ENCODE measurements at places on chromosomes 12 and 14. TPM values are rescaled to one million over a fixed set of nuclear protein-coding genes. Genes with fewer than 3 reads are reported as not detected.

PMEL gene
- 71.0 TPM for total RNA-seq

DNA sequence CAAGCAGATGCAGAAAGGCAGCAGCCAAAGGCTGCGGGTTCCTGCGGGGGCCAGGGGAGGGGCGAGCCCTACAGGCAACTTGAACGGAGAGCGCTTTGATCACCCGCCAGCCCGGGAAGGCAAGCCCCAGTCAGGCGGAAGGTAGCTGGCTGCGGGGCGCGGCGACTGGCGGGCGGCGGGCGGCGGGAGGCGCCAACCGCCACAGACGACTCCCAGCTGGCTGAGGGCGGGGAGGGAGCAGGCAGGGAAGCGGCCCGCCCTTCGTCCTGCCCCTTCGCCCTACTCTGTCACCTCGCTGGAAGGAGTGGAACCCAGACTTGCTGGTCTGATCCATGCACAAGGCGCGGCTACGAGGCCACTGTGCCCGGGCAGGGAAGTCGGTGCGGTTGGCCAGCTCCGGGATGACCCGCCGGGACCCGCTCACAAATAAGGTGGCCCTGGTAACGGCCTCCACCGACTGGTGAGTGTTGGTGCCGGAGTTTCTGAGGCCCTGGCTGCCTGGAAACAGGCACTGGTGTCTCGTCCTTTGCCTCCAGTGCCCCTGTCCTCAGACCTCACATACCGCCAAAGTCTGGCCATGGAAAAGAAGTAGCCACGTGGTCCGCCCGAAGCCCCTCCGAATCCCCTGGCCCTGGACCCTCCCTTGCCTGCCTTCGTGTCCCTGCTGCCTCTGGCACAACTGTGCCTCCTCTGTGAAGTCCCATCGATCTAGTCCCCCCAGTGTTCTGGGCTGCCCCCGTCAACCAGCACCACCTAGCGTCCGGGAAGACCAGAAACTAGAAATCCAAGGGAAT lies 15.4 kb upstream of the CARMIL3 start:
- DNase-seq: peak; percentile 81

RDH16 gene
- total RNA-seq: 0.31 TPM

GRCh38 chr14:75281654-75282019 lies 3.0 kb downstream of the FOS start:
- DNase-seq: no peak

DNA sequence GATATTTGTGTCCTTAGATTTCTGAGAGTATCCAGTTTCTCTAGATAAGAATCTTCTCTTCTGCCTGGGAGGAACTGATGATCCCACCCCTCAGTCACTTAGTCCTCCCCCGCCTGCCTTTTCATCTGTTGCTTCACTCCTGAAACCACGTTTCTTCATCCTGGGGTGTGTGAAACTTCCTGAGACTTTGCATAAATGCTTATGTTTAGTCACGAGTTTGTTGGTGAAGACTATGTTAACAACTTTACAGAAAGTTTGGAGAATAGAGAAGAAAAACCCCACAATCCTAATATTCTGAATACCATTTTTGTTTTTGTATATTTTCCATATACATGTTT lies 33.2 kb downstream of the MARK3 start:
- DNase-seq: no peak

- no peak for DNase-seq
These were observed 239.7 kb upstream of the PPFIA2 start for GRCh38 chr12:81998761-81999378.

DNA sequence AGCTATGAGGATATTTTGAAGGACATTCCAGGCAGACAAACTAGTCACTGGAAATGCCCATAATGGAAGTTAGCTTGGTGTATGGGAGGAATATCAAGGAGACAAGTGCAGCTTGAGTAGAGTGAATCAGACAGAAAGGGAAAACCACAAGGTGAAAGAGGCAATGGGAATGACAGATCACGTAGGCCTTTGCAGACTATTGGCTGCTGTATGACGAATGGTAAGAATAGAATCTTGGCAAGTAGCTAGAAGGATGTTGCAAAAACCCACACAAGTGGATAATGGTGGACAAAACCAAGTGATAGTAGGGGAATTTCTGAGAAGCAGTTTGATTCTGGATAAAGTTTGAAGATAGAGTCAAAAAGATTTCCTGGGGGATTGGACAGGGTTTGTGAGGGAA lies 196.9 kb upstream of the NOVA1 start:
- DNase-seq: no peak

GRCh38 chr12:80769553-80770140 lies 52.9 kb downstream of the MYF5 start:
- no peak for DNase-seq

TNS2 gene
- 4.5 TPM for total RNA-seq

GRCh38 chr12:75446857-75447256 lies 33.7 kb upstream of the GLIPR1 start:
- DNase-seq: no peak

GRCh38 chr12:26334621-26335124 lies 139.3 kb downstream of the SSPN start:
- no peak for DNase-seq

VWF gene
- total RNA-seq: 0.35 TPM

DDX54 gene
- total RNA-seq: 83.0 TPM

RPAP3 gene
- 53.3 TPM for total RNA-seq

PCNX1 gene
- 48.6 TPM for total RNA-seq

- no peak for DNase-seq
These were observed 105.7 kb upstream of the PPM1H start for GRCh38 chr12:63040526-63041220.

GRCh38 chr12:125389061-125389697 lies 323.9 kb downstream of the AACS start:
- no peak for DNase-seq

DNA sequence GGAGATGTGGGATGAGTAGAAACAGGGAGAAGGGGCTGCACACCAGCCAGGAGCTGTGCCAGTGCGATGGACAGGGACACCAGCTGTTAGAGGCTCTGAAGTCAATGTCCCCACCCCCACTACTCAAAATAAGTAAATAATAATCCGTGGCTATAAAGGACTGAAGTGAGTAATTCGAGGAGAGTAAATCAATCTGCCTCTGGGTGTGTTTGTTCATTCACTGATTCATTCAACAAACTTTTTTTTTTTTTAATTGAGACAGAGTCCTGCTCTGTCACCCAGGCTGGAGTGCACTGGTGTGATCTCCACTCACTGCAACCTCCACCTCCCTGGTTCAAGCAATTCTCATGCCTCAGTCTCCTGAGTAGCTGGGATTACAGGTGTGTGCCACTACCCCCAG lies 363.6 kb downstream of the TMEM132D start:
- DNase-seq: no peak

- no peak for DNase-seq
These were observed 54.7 kb downstream of the ASCL1 start for GRCh38 chr12:103011974-103012763.

GRCh38 chr14:36952689-36953088 lies 219.7 kb downstream of the SLC25A21 start:
- no peak for DNase-seq

- DNase-seq: no peak
These were observed 521 bp upstream of the PCED1B start for GRCh38 chr12:47078733-47079467.

- DNase-seq: peak; percentile 95
These were observed 6.2 kb downstream of the TBX5 start for GRCh38 chr12:114399664-114400211.

GRCh38 chr12:124888260-124888659 lies 24.6 kb upstream of the SCARB1 start:
- DNase-seq: no peak

- no peak for DNase-seq
These were observed 897 bp upstream of the TEX22 start for GRCh38 chr14:105397350-105397931.

GRCh38 chr12:110251381-110251780 lies 29.7 kb upstream of the ATP2A2 start:
- no peak for DNase-seq

KRT75 gene
- not detected for total RNA-seq

- no peak for DNase-seq
These were observed 180.7 kb upstream of the SLC38A2 start for GRCh38 chr12:46553266-46553665.

DNA sequence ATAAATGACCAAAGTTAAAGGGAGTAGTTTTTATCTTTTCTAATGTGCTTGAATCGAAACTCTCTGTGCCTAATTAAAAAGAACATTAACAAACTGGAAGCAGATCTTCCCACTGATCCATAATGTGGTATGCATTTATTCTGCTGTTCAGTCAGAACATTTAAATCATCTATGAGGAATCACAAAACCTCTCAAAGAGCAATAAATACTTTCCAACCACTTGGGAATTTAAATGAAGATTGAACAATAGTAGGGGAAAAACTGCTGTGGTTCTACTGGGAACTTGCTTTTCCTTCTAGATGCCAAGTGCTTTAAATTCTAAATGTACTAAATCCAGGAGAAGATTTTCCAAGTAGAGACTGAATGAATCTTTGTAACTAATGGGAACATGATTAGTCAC lies 12.3 kb upstream of the CHPT1 start:
- DNase-seq: no peak

DNA sequence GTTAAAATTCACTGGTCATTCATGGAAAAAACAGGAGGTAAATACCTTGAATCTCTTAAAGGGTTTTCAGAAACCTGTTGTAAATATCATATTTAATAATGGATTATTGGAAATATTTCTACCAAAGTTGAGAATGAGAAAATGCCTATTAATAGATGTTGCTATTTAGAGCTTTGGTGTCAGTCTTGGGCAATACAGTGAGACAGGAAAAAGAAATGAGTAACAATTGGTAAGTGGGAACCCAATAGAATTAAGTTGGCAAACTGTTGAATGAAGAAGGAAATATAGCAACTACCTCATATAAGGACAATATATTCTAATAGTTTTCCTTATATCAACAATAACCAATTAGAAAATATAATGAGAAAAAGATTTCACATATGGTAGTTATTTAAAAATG lies 78.0 kb downstream of the ATF7IP start:
- DNase-seq: no peak

DNA sequence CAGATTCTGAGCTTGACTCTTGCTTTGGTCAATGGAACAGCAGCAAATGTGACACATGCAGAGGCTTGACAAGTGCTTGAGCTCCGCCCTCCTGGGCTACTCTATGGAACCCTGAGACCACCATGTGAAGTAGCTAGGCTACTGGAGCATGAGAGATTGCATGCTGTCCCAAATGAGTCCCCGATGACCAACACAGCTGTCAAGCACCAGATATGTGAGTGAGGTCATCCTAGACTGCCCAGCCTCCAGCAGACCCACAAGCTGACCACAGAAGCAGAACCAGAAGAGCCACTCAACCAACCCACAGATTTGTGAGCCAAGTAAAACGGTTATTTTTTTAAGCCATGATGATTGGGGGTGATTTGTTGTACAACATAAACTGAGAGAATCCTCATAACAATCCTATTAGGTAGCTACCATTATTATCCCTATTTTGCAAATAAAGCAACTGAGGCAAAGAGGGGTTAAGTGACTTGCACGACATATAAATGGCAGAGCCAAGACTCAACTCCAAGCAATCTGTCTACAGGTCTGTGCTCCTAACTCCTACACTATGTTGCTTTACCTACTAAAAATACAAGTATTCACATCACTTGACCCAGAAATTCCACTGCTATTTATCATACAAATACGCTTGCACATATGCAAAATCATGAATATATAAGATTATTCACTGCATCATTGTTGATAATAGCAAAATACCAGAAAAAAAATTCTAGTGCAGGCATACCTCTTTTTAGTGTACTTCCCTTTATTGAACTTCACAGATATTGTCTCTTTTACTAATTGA lies 136.2 kb downstream of the NDUFA12 start:
- DNase-seq: no peak

PKP2 gene
- 18.2 TPM for total RNA-seq

GPR137C gene
- 4.3 TPM for total RNA-seq

DNA sequence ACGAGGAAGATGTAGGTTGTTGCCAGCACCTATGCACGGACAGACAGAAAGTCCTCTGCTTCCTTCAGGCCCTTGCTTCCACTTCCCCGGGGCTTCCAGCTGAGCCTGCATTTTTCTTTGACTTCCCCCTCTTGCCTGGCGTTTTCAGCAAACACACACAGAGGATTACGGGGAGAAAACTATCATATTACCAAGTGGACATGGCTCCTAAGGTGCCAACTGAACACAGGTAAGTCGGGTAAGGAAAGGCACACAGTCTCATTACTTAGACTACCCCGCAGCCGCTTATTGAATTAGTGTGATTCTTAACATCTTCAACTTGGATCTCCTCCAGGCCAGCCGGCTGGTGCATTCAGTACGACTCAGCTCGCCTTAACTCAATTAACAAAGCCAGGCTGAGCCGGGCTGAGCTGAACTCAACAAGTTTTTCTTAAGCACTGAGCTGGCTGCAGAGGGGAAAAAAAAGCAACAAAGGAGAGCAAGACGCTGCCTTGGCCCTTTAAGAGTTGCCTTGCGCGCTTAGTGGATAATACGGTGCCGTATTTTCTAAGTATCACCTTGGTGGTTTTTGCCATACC lies 19.2 kb upstream of the MAP1LC3B2 start:
- peak; percentile 62 for DNase-seq

NPFF gene
- total RNA-seq: not detected

CLEC9A gene
- not detected for total RNA-seq

GRCh38 chr12:6082613-6083012 lies 41.9 kb downstream of the VWF start:
- DNase-seq: no peak

DNA sequence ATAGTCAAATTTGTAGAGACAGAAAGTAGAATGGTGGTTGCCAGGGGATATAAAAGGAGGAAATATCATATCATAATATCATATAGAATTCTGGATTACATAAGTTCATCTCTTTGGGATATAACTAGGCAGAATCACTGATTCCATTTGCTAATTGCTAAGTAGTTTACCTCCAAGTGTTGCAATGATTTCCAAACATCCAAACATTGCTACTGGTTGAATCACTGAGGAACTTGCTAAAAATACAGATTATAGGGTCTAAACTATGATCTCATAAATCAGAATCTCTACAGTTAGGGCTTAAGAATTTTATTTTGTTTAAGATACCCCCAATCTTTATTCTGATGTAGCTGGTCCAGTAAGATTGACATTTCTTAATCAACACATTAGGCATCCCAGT lies 16.1 kb upstream of the TAS2R42 start:
- no peak for DNase-seq

DNA sequence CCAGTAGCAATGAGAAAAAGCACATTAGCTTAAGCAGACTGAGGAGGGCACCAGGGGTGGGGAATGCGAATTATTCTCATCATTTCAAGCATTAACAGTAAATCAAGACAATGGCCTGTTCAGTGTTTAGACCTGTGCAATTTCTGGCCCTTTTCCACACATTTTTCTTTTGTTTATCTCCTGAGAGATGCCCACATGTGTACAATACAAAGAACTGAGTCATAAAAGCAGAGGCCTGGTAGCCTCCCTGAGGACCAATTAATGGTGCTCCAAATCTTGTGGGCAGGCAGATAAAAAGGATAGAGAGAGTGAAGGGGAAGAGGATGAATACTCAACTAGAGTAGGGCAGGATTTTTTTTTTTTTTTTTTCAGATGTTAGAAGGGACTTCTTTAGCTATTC lies 480.8 kb downstream of the RERGL start:
- no peak for DNase-seq

GRCh38 chr14:35932136-35932535 lies 106.0 kb downstream of the BRMS1L start:
- no peak for DNase-seq
